ENCODE measurements at places on chromosomes 7 and 10. TPM values are rescaled to one million over a fixed set of nuclear protein-coding genes. Genes with fewer than 3 reads are reported as not detected.

DNA sequence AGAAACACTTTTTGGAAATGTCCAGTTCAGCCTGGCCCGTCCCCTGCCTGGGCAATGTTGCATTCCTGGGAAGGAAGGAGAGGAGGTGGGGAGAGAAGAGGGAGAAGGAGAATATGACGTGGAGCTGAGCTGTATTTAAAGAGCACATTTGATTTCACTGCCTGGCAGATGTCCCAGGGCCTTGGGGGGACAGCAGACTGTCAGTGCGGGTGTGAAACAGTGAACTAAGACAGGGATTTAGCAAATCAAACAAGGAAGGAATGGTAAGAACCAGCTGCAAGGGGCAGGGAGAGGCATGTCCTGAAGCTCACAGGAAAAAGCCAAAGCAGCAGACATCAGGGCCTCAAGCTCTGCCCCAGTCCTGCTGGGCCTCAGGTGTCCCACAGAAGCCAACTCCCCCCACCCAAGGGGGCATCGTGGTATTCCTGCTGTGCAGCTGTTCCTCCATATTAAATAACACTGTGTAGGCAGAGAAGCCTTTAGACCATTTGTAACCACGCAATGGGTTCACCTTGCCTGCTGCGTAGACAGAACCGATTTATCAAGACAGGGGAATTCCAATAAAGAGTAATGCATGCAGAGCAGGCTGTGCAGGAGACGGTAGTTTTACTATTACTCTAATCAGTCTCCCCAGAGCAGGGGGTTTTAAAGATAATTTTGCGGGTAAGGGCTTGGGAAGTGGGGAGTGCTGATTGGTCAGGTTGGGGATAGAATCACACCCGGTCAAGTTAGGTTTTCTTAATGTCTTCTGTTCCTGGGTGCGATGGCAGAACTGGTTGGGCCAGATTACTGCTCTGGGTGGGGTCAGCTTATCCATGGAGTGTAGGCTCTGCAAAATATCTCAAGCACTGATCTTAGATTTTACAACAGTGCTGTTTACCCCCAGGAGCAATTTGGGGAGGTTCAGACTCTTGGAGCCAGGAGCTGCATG lies 18.3 kb downstream of the LEP start:
- H3K27ac ChIP-seq = no peak overlapping the region
- no peaks in the 10 kb centered on the region for H3K4me1 ChIP-seq
- H3K27me3 ChIP-seq = no peaks in the 10 kb centered on the region
- no peak overlapping the region for H3K4me3 ChIP-seq

BCL7B gene
- 32.9 TPM for total RNA-seq

DNA sequence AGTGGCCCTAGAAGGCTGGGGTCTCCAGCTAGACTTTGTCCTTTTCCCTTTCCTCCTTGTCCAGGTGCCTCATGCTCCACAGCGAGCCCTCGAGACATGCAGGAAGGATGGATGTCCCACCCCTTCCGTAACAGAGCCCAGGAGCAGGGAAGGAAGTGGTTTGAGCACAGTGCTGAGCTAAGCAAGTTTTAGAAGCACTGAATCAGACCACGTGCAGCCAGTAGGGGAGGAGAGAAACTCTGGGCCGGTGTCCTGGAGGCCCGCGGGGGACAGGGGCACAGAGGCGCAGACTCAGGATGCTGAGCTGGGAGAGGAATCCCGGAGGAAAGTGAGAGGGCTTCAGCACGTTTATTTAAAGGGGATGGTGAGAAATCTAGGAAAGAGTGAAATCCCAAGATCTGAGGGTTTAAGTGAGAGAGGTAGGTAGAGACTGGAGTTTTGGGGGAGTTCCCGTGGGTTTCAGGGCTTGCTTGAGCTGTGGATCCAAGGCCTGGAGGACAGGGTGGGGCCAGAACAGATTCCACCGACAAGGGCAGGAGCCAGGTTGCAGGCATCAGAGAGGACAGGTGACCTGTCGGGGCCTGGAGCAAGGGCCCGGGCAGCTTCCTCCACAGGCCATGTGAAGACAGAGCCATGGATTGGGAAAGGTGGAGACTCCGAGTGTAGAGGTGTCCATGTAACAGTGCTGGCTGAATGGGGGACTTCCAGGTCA lies 4.4 kb upstream of the IRF5 start:
- H3K4me3 ChIP-seq = no peak overlapping the region
- no peaks in the 10 kb centered on the region for H3K36me3 ChIP-seq

DNA sequence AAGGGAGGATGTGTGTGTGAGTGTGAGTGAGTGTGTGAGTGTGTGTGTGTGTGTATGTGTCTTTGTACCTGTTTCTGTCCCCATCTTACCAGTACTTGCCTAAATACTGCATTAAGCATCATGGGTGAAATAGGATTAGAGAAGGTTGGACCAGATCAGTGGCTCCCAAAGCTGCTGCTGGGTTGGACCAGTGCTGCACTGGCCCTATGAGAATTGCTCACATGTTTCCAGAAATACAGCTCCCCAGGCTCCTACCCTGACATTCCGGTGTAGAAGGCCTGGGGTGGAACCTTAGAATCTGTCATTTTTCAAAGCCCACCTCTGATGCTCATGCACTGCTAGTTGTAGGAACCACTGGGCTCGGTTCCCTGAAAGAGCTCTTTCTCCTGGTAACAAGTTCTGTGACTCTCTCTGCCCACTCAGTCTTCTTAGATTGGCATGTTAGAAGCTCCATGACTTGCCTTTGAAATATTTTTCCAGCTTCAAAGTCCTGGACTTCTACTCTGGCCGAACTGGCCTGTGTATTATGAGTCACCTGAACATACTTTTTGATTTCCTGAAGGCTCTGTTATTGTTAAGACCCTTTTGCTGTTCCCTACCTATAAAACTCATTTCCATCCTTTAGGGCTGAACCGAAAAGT lies 224.7 kb downstream of the CUX1 start:
- no peak overlapping the region for H3K4me3 ChIP-seq
- DNase-seq = peak; percentile 96
- H3K27ac ChIP-seq = peak overlapping the region; percentile 72
- H3K27me3 ChIP-seq = no peaks in the 10 kb centered on the region
- H3K4me1 ChIP-seq = peaks cover 44% of the 10 kb centered on the region
- no peaks in the 10 kb centered on the region for H3K36me3 ChIP-seq

- no peaks in the 10 kb centered on the region for H3K27me3 ChIP-seq
- H3K27ac ChIP-seq = peak overlapping the region; percentile 95
- H3K4me3 ChIP-seq = no peak overlapping the region
- DNase-seq = no peak
Measured at GRCh38 chr10:60429084-60429849, 39.6 kb upstream of the ANK3 start.

HOXA3 gene
- 4.0 TPM for total RNA-seq

GRCh38 chr7:116493449-116493848 lies 6.1 kb upstream of the CAV2 start:
- no peak overlapping the region for H3K27ac ChIP-seq
- H3K36me3 ChIP-seq = no peaks in the 10 kb centered on the region
- no peak for DNase-seq
- H3K4me1 ChIP-seq = no peaks in the 10 kb centered on the region
- H3K27me3 ChIP-seq = no peaks in the 10 kb centered on the region

- no peak for DNase-seq
- no peak overlapping the region for H3K27ac ChIP-seq
- H3K36me3 ChIP-seq = no peaks in the 10 kb centered on the region
- H3K4me1 ChIP-seq = peaks cover 4% of the 10 kb centered on the region
- H3K4me3 ChIP-seq = no peak overlapping the region
- H3K27me3 ChIP-seq = no peaks in the 10 kb centered on the region
Measured at GRCh38 chr7:143283381-143283780, 1.4 kb upstream of the TMEM139 start.

LEP gene
- total RNA-seq = 0.36 TPM

DNA sequence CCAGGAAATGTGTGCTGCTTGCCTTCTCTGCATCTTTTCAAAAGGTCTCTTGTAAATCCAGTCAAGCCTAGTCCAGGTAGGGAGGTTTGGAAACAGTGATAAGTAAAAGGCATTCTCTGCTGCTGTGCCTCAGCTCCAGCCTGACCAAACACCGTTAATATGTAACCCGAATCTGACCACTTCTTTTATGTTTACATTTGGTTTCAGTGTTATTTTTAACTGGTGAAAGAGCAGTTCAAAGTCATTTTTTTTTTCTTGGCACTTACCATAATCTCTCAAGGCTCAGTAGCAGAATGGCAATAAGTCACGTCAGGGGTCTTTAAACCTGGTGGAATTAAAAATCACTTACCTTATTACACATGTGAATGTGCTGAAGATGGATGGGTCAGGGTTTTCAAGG lies 216.8 kb downstream of the PTEN start:
- H3K4me3 ChIP-seq = no peak overlapping the region
- peaks cover 12% of the 10 kb centered on the region for H3K4me1 ChIP-seq
- H3K36me3 ChIP-seq = no peaks in the 10 kb centered on the region
- no peak for DNase-seq
- H3K27ac ChIP-seq = no peak overlapping the region

- DNase-seq = peak; percentile 72
- peak overlapping the region; percentile 83 for H3K27ac ChIP-seq
Measured at GRCh38 chr10:17029581-17030271, 99.9 kb downstream of the CUBN start.

All from osteoblast (primary cell).